Left ventricle myocardium superior (tissue), 1 donor: ENCODE measurements at places on chromosomes 13 and 19. TPM values are rescaled to one million over a fixed set of nuclear protein-coding genes. Genes with fewer than 3 reads are reported as not detected.

DNA sequence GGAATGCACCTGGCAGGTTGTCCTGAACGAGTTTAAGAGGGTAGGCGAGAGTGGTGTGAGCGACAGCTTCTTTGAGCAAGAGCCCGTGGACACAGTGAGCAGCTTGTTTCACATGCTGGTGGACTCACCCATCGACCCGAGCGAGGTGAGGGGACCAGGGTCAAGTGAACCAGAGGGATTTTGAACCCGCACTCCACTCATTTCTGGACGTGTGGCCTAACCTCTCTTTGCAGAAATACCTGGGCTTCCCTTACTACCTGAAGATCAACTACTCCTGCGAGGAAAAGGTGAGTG is 1.7 kb downstream of the CATSPERG start:
- no peak for DNase-seq

ADGRE2 gene
- total RNA-seq, result 0.72 TPM

APC2 gene
- total RNA-seq, result 0.17 TPM

DNA sequence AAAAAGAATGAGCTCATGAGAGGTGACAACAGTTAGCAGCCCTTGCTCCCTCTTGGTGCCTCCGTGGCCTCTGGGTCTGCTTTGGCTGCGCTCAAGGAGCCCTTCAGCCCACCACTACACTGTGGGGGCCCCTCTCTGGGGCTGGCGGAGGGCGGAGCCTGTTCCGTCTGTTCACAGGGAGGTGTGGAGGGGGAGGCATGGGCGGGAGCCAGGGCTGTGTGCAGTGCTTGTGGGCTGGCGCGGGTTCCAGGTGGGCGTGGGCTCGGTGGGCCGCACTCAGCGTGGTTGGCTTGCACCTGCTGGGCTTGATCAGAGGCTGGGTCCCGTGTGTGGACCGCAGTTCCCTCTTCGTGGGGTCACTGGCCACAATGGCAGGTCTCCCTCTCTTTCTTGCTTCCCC is 953.4 kb upstream of the PRR20A start:
- DNase-seq, result no peak

GRCh38 chr19:49502866-49503581 is 6.8 kb downstream of the RPS11 start:
- DNase-seq, result peak; percentile 36

RAX2 gene
- total RNA-seq, result not detected

OR7C1 gene
- total RNA-seq, result not detected

CD37 gene
- total RNA-seq, result 6.5 TPM

- no peak for DNase-seq
These were observed at the start of gene FCER2 for GRCh38 chr19:7701654-7702457. FCER2 (minus strand) TSS chr19:7702131; CDS start chr19:7699760, 2,371 bp downstream.

- DNase-seq, result no peak
These were observed 5.0 kb upstream of the ZNF765 start for GRCh38 chr19:53389978-53390377.

SIPA1L3 gene
- total RNA-seq, result 10.5 TPM

ZNF415 gene
- total RNA-seq, result 23.9 TPM

GRCh38 chr19:14198384-14199376 is 7.3 kb downstream of the ADGRL1 start:
- DNase-seq, result no peak

DNA sequence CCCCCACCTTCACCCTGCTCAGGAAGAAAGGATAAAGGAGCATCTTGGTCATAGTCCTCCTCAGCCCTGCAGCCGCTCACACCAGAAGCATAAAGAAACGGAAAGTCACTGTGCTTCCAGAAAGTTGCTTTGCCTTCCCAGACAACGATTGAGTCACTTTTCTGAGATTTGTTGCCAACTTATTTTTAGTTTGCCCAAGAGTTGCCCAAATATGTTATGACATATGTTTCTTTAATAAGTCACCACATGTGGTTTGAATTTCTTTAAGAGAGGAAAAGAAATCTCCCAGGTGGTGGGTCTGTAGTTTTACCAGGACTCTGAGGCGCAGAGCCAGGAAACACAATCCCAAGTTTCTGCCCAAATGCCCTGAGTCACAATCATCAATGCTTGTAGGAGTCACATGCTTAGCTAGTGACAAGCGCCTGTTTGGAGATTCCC is 63.4 kb upstream of the LRCH1 start:
- no peak for DNase-seq

FUT3 gene
- not detected for total RNA-seq

DNA sequence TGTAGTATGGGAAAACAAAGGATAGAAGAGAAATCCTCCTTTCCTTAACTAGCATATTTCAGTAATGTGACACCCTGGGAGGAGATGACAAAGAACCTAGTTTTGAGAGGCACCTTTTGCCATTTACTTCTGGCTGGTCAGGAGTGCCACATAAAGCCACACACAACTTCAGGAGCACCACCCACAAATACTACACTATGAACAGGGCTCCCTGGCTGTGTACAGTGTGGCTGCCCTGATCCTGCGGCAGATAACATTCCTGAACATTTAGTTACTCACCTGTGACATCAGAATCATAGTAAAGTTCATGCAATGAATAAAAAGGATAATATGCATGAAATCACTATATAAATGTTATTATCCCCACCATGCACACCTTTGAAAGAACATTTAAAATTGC is 17.4 kb upstream of the IRS2 start:
- no peak for DNase-seq

DNA sequence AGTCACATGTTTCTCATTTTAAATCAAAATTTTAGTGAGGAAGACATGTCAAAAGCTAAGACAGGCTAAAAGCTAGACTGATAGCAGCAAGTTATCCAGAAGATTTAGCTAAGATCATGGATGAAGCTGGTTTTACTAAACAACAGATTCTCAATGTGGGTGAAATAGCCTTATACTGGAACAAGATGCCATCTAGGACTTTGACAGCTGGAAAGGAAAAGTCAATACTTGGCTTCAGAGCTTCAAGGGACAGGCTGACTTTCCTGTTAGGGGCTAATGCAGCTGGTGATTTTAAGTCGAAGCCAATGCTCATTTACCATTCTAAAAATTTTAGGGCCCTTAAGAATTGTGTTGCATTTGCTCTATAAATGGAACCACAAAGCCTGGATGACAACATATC is 455.3 kb upstream of the SLC10A2 start:
- DNase-seq, result no peak

- peak; percentile 40 for DNase-seq
These were observed 339.0 kb downstream of the RFC3 start for GRCh38 chr13:34156841-34157365.

DNA sequence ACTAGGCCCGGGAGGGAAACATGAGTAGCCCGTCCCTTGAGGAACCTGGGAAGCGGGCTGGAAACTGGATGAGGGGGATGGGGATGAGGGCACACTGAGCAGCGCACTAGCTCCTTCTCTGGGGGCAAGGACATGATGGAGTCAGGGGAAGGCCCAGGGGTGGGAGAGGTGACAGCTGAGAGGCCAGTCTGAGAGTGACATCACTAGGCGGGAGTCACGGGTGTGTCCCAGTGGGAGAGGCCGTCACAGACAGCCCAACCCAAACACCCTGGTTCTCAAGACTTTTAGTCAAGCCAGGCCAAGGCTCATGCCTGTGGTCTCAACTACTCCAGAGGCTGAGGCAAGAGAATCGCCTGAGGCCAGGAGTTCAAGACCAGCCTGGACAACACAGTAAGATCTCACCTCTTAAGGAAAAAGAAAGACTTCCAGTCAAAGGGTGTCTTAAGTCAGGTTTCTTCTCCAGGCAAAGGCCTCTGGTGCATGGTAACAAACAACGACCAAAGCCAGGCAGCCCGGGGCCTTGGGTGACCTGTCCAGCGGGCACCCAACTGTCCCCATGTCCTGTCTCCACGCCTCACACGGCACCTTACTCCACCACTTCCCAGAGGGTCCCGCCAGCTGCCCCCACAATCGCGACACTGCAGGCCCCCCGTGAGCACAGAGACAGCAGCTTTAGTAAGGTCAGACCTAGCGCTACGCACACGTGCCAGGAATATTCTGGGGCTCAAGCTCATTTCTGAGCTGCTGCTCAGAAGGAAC is 25.5 kb upstream of the TIMM44 start:
- DNase-seq, result no peak

DACH1 gene
- 3.5 TPM for total RNA-seq

GMIP gene
- 4.2 TPM for total RNA-seq

- no peak for DNase-seq
These were observed 47.7 kb upstream of the UQCRFS1 start for GRCh38 chr19:29260477-29261317.

- no peak for DNase-seq
These were observed 411.2 kb downstream of the FGF9 start for GRCh38 chr13:22082030-22082429.

GRCh38 chr19:41302624-41303351 is 7.2 kb upstream of the CCDC97 start:
- DNase-seq, result no peak

XRCC1 gene
- total RNA-seq, result 15.7 TPM

KIR2DL1 gene
- not detected for total RNA-seq

- no peak for DNase-seq
These were observed 1.3 kb downstream of the NCLN start for GRCh38 chr19:3186891-3187661.

TMEM238 gene
- total RNA-seq, result 0.25 TPM

REXO1 gene
- 16.0 TPM for total RNA-seq

DNA sequence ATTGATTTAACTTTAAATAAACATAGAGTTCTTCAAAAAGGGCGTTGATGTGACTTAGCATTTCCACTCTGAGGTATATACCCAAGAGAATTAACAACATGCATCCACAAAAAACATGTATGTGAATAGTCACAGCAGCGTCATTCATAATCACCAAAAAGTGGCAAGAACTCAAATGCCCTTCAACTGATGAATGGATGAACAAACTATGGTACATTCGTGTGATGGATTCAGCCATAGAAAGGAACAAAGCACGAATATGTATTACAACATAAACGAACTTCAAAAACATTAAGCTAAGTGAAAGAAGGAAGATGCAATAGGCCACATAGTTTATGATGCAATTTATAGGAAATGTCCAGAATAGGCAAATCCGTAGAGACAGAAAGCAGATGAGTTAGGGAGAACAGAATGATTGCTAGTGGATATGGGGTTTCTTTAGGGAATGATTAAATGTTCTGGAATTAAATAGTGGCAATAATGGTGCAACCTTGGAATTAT is 72.3 kb upstream of the UQCRFS1 start:
- DNase-seq, result no peak

ZNF611 gene
- total RNA-seq, result 6.9 TPM

DNA sequence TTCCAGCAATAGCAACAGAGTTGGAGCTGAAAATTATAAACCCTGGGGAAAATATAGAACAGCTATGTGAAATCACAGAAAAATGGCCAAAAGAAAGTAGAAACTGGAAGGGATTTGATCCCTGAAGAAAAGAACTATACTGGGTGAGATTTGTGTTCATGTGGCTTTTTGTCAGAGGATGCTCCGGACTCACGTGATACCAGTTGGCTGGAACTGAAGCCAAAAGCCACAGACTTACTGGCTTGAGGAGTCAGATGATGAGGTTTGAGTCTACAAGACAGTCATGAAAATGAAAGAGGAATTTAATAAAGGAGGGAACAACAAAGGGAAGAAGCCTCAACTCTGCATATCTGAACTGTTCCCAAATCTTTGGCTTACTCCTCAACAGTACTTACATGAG is 427.1 kb downstream of the GPC5 start:
- no peak for DNase-seq

PTH2 gene
- not detected for total RNA-seq
